ENCODE measurements at places on chromosomes 2 and 18.
A peak's percentile ranks its signal among the peaks of the same experiment; 100 is the strongest.

DNA sequence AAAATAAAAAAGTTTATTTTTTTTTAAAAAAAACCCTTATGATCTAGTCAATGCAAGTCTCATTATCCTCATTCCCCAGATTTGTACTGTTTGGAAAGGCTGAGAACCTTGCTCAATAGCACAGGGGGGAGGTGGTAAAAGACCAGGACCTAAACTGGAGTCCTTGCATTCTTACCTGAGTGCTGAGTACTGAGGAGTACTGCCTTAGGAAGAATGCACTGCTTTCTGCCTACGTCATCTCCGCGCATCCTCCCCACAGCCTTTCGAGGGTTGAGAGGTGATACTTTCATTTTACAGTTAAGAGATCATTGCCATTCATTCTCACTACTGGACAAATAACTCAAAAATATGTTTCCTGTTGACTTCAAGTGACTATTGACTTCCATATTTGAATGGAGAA lies 73.8 kb downstream of the MAP3K20 start:
- DNase-seq = no peak

DNA sequence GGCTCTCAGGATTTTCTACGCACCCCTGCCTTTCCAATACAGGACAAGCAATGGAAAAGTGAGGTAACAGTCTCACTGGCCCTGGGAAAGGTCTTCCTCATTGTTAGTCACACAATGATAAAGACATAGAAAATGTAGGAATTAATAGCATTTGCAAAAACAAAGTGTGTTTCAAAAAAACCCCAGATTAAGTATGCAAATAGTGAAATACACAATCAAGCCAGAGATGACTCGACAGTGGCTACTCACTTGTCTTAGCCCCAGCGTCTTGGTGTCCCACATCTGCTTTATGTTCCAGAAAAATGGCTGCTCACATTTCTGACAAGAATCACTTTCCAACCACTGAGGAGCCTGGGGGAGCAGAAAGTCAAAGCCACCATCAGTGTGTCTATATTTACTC lies 47.0 kb upstream of the AP1S3 start:
- no peak for DNase-seq

- no peak for DNase-seq
These were observed at the start of gene GDF7 for GRCh38 chr2:20666304-20667150. Gene GDF7, plus strand, starts transcription at chr2:20667144. Its CDS starts 96 bp downstream, at chr2:20667240.

GRCh38 chr2:175062787-175063585 lies 57.8 kb upstream of the CHN1 start:
- no peak for DNase-seq

DNA sequence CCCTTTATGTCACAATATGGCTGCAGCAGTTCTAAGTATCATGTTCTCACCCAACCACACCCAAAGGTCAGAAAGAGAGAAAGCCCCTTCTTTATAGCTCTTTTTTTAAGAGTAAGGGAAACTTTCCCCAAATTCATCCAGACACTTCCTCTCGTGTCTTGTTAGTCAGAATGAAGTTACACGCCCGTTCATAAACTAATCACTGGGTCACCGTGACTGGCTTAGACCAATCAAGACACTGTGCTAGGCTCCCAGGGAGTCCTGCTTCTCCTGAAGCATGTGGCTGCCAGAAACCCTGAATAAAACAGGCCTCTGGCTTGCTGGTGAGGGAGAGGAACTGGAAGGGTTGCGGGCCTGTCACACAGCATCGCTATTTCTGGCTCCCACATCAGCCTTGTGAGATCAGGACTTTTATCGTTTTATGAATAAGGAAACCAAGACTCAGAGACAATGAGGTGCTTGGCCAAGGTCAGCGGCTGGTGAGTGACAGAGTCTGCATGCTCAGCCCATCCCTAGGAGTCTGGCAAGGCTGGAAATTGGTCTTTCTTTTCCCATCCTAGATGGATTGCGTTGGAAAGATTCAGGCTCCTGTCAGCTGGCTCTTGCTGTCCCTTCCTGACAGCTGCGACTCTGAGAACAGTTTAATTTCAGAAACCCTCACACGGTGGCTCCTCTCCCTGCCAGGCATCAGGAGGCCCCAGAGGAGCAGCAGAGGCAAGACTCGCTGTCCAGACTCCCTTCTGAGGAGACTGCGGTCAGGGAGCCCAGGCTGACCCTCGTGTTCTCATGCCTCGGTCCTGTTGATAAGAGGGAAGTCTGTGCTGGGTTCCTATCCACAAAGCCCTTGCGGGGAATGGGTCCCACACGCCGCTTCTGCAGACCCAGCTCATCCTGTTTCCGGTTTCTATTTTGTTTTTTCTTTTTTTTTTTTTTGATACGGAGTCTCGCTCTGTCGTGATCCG lies 104.5 kb upstream of the TAF1B start:
- DNase-seq = no peak

GRCh38 chr2:196279541-196279940 lies 108.2 kb upstream of the STK17B start:
- no peak for DNase-seq

GRCh38 chr2:45681675-45682074 lies 30.2 kb downstream of the PRKCE start:
- no peak for DNase-seq

GRCh38 chr18:58861353-58861752 lies 3.3 kb upstream of the ZNF532 start:
- DNase-seq = peak; percentile 15

DNA sequence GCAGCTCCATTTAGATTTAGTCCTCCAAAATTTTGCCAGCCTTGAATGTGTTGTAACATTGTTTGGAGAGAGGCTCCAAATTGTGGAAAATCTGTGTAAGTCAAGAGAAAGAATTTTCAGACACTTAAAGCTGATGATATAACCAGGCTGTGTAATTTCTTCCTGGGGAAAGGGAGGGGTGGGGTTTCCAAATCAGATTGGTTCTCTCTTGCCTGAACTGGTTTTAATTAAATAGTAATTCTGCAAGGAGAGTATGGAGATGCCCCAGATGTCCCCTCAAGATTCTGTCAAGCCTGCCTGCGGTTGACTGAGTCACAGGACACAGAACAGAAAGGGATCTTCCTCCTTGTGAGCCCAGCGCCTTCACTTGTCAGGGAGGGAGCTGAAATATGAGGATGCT lies 54.5 kb downstream of the C18orf63 start:
- DNase-seq = no peak

DNA sequence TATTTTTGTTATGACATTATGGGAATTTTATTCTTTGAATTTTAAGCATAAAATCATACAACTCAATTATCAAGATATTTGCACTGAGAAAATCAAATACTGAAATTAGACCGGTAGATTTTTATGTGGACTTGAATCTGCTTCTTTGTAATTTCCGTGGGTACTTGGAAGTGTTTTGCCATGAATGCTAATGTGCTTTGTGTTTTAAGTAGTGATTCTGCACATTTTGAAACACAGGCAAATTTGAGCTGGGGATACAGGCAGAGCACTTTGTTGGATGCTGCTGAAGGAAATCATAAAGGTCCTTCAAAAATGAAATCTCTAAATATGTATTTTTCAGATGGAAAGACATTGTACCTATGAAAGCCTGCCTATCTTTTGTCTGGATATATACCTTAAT lies 446.3 kb upstream of the POU3F3 start:
- no peak for DNase-seq

GRCh38 chr18:46388286-46388685 lies 268.7 kb downstream of the LOXHD1 start:
- no peak for DNase-seq

DNA sequence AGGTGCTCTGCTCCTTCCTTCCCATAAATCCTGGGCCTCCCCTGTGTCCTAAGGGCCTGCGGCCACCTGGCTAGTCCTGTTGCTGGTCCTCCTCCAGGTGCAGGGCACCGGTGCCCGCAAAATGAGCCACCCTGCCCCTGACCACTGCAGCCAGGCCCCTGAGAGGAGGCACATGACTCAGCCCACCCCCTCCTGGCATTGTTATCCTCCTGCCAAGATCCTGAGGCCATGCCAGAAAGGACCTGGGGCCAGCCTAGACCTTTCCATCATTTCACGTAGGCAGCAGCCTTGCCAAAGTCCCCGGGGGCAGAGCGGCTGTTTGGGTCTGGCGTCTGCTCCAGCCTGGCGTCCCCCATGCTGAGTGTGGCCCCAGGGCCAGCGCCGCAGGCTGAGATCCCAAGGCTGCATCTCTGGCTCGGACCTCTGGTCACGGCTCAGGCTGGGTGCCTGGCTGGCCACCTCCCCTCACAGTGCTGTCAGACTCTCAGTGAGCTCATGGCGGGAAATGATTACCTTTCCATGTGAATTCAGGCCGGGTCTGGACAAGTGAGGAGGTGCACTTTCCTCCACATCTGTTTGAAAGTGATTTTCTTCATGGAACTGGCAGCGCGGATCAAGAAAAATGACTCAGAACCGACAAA lies 81.0 kb downstream of the NDUFA10 start:
- DNase-seq = no peak

GRCh38 chr2:101985793-101986164 lies 6.0 kb upstream of the IL1R2 start:
- no peak for DNase-seq

- no peak for DNase-seq
These were observed 100.4 kb upstream of the GPR45 start for GRCh38 chr2:105141099-105141614.

GRCh38 chr2:9673914-9674481 lies 43.2 kb upstream of the YWHAQ start:
- DNase-seq = no peak

DNA sequence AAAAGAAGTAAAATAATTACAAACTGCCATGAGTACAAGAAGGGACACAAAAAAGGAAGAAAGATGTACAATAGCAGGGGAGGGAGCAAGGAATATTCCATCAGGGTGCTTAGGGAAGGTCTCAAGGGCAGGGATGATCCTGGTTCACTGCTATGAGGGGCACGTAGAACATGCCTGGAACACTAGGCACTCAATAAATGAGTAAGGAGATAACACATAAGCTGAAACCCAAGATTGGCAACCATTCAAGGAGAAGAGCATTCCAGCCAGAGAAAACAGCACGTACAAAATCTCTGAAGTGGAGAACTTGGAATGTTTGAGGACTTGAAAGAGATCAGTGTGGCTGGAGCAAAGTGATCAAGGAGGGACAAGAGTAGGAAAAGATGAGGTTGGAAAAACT lies 103.2 kb downstream of the FAM161A start:
- no peak for DNase-seq

- DNase-seq = no peak
These were observed 8.9 kb downstream of the SLC4A3 start for GRCh38 chr2:219636144-219636915.

DNA sequence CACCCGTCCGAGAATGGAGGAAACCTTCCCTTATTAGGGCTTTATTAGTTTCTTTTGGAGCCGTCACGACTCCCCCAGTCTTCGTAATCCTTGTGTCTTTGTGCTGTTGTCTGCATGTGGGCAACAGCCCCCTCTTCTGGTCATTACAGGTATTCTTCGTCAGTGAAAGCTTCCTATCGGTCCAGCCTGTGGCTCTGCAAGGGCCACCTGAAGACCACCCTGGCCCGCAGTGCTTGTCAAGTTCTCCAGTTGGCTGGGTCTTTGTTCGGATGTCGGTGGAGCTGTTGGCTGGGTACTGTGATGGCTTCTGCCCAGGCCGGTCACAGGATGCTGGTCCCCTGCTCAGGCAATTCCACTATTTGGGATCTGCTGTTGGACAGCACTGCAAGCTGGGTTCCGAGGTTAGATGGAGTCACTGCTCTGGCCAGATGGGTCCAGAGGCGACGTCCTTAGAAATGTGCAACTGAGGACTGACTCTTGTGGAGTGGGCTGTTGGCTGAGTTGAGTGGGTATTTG lies 19.2 kb downstream of the E2F6 start:
- peak; percentile 15 for DNase-seq

GRCh38 chr2:198756166-198756565 lies 701.6 kb downstream of the SATB2 start:
- DNase-seq = no peak

GRCh38 chr18:56173542-56174220 lies 464.7 kb downstream of the TXNL1 start:
- no peak for DNase-seq

DNA sequence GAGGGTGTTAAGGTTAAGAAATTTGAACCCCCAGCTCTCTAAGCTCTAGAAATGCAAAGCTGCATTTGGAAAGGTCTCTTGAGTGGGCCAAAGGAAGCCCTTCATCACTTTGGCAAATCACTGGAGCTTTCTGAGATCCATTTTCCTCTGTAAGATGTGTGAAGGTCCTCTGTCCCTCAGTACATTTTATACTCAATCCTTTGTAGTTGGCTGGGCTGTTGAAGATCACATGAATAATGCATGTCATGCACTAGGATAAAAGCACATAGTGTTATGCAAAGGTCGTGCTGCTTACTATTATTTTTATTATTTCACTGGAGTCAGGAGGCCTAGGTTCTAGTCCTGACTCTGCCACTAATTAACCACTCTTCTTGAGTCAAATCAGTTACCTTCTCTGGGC lies 124.9 kb downstream of the FSHR start:
- no peak for DNase-seq

DNA sequence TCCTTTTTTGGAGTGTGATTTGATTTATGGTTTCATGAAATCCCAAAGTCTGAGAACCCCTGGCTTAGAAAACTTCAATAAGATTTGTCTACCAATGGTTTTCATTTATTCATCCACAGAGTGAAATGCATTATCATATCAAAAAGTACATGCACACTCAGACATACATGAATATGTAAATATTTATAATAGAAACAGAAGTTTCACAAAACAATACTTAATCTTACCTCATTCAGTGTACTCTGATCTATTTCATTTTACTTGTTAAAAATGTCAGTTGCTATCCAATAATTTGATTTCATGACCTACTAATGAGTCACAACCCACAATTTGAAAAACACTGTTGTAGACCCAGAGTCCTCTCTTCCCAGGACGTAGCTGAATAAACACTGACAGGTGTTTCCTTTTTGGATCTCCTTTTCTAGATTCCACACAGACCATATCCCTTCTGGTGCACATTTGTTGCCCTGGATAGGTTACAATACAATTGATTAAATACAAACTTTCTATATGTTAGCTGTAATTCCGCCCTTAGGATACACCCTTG lies 10.4 kb upstream of the CAVIN2 start:
- no peak for DNase-seq

GRCh38 chr2:172821370-172822338 lies 86.0 kb downstream of the RAPGEF4 start:
- no peak for DNase-seq

DNA sequence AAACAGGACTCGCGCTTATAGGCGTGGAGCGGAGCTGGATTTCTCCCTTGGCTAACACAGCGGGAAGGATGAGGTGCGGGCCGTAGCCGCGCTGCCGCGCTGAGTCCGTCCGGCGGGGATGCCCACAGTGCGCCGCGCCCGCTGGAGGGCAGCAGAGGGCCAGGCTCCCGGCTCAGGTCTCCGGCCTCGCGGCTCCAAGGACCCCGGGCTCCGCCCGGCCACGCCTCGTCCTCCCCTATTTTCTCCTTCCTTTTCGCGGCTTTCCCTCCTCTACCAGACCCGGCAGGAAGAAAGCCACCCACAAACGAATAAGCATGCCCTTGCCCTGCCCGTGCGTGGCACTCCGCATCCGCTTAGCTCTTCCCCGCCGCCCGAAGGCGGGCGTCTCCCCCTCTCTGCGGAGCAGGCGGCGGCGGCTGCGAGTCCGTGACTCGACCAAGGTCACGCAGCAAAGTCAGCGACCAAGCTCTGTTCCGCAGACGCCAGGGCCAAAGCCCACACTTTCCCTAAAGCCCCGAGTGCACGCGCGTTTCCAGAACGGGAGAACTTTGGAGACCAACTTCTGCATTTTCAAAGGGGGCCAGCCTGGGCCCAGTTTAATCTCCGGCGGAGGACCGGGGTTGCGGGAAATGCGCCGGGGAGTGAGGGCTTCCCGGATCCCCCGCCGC lies 48.5 kb downstream of the KCNIP3 start:
- DNase-seq = peak; percentile 6
